ENCODE measurements at places on chromosomes 2 and 18. TPM values are rescaled to one million over a fixed set of nuclear protein-coding genes. Genes with fewer than 3 reads are reported as not detected.
A peak's percentile ranks its signal among the peaks of the same experiment; 100 is the strongest.

DNA sequence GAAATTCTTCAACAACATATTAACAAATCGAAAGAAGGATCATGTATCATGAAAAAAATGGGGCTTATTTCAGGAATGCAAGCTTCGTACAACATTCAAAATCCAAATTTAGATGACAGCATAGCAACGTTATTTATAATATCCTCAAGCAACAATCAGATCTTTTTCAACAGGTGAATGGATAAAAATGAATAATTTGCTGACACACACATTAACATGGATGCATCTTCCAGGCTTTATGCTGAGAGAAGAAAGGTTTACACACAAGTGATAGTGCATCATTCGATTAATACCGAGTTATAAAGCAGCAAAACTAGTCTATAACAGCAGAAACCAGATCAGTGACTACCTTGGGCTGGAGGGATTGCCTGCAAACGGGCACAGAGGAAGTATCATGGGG, 209.5 kb upstream of the TPO start:
- H3K4me1 ChIP-seq = no peaks in the 10 kb centered on the region
- DNase-seq = no peak
- no peak overlapping the region for H3K4me3 ChIP-seq
- no peaks in the 10 kb centered on the region for H3K27me3 ChIP-seq
- no peaks in the 10 kb centered on the region for H3K36me3 ChIP-seq
- H3K27ac ChIP-seq = no peak overlapping the region

GRCh38 chr2:190994148-190994547, 19.8 kb downstream of the STAT1 start:
- no peaks in the 10 kb centered on the region for H3K27me3 ChIP-seq
- H3K27ac ChIP-seq = peak overlapping the region; percentile 56
- no peak for DNase-seq
- H3K4me1 ChIP-seq = peaks cover 67% of the 10 kb centered on the region
- H3K36me3 ChIP-seq = peaks cover 92% of the 10 kb centered on the region

GRCh38 chr2:239103125-239104098, 255.5 kb downstream of the TWIST2 start:
- no peak overlapping the region for H3K27ac ChIP-seq
- DNase-seq = no peak
- H3K36me3 ChIP-seq = peaks cover 9% of the 10 kb centered on the region
- H3K4me1 ChIP-seq = no peaks in the 10 kb centered on the region

Gene POTEE
- 0.83 TPM for total RNA-seq

DNA sequence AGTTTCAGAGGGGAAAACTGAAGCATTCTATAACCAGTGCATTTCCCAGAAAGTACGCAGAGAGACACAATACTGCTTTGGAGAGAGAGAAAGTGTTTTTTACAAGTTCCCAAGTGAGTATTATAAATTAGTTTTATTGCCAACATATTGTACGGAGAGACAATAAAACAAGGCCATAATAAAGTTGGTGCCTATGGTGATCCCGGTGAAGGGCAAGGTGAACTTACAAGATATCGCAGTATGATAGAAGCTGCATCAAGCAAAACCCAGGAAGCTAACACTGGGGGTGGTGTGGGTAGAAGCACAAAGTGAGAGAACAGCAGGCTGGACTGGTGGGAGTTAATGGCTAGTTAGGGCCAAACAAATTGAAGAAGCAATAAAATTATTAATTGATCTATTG, 7.5 kb downstream of the TMSB10 start:
- no peak overlapping the region for H3K27ac ChIP-seq
- no peaks in the 10 kb centered on the region for H3K27me3 ChIP-seq
- H3K4me3 ChIP-seq = no peak overlapping the region
- H3K36me3 ChIP-seq = peaks cover 34% of the 10 kb centered on the region

GRCh38 chr2:208189810-208190503, at the start of gene C2orf80:
Gene C2orf80, minus strand, starts transcription at chr2:208190030. Its CDS starts 3,044 bp downstream, at chr2:208186986.
- no peak within 1 kb of the TSS for H3K27ac ChIP-seq
- H3K27me3 ChIP-seq = peaks cover 2% of the 10 kb centered on the region
- no peak within 1 kb of the TSS for H3K4me3 ChIP-seq
- H3K36me3 ChIP-seq = no peaks in the 10 kb centered on the region
- H3K4me1 ChIP-seq = no peaks in the 10 kb centered on the region
- DNase-seq = no peak

DNA sequence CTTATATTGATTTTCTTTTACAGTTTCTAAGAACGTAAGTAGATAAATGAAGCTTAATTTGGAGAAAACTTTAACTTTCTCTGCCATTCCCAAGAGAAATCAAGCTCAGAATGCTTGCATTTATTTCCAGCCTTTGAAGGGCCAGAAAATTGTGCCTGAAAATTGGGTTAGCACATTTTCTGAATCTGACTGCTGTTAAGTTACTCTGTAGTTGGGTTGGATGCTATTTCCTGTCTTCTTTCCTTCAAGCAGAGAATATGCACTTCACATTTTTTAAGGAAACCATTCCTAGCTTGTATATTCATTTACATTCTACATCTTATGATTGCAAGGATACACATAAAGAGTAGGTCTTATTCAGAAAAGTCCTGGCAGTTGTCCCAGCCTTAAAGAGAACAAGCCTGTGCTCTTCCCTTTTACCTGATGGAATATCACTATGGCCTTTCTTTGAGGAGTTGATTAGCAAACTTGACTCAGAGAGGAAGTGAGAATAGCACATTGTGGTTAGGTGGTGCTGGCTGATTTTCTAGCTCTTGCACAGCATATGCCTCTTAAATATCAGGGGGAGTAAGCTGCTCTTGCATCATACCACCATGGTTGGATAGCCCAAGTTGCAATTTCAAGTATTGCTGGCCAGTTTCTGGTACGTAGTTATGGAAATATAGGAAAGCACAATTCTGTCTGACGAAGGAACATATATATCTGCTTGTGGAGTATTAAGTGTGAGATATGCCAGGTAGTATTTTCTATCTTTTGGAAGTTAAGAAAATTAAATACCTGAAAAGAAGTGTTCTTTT, 133.7 kb downstream of the COMMD1 start:
- no peaks in the 10 kb centered on the region for H3K27me3 ChIP-seq
- H3K4me1 ChIP-seq = peaks cover 16% of the 10 kb centered on the region
- DNase-seq = peak; percentile 33
- peak overlapping the region; percentile 63 for H3K27ac ChIP-seq
- H3K36me3 ChIP-seq = peaks cover 2% of the 10 kb centered on the region
- H3K4me3 ChIP-seq = no peak overlapping the region

Gene GKN1
- not detected for total RNA-seq

DNA sequence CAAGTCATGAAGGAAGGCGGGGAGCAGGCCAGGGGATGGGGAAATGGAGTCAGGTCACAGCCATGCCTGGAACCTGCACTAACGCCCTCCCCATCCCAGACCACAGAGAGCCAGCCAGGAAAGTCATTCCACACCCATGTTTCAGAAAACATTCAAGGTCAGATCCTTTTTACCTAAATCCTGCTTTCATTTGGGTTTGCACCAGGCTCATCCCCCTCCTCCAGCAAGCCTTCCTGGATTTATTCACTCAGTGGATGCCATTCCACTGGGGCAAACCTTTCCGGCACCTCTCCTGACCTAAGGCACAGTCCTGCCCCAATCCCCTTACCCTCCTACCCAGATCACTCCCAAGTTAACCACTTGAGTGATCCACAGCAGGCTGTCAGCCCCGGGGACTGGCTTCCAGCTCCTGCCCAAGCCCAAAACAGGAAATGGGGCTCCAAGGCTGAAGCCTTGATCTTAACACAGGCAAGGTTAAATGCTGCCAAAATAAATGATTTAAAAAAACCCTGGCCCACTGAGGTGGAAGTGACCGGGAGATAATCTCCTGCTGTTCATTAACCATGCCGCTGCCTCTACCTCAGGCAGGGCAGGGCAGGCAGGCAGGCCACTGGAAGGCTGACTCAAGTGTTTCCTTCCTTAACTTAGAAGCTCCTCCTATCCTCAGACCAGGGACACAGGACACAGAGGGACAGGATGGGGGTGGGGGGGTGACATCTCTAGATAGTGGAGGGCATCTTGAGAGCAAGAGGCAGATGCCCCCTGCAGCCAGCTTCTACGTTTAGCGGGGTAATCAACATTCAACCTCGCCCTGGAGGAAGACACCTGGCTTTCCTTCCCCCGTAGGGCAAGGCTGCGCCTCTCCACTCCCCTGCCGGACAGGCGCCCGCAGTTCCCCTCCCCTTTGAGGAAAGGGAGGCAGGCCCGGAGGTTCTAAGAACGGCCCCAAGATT, 1.4 kb downstream of the RAB11FIP5 start:
- H3K27me3 ChIP-seq = peaks cover 3% of the 10 kb centered on the region
- peak; percentile 22 for DNase-seq
- H3K4me3 ChIP-seq = peak overlapping the region; percentile 87
- peaks cover 56% of the 10 kb centered on the region for H3K4me1 ChIP-seq
- H3K27ac ChIP-seq = peak overlapping the region; percentile 72

Data from activated CD4-positive, alpha-beta memory T cell treated with anti-CD3 and anti-CD28 coated beads, Interleukin-2, amount 10 ng/mL, durations not matched to agents 7 days and 5 days (primary cell).